GM03348 (cell line): ENCODE measurements at places on chromosomes 1 and 21.

GRCh38 chr1:236692742-236693141 lies 6.4 kb downstream of the ACTN2 start:
- DNase-seq, result no peak

GRCh38 chr21:45857761-45858160 lies 123.8 kb upstream of the COL6A1 start:
- DNase-seq, result no peak

GRCh38 chr1:25893116-25893515 lies 13.1 kb downstream of the STMN1 start:
- DNase-seq, result no peak

GRCh38 chr1:209743145-209743482 lies 12.7 kb upstream of the TRAF3IP3 start:
- DNase-seq, result peak; percentile 27

GRCh38 chr1:52364235-52364839 lies 1.7 kb downstream of the CC2D1B start:
- DNase-seq, result no peak

DNA sequence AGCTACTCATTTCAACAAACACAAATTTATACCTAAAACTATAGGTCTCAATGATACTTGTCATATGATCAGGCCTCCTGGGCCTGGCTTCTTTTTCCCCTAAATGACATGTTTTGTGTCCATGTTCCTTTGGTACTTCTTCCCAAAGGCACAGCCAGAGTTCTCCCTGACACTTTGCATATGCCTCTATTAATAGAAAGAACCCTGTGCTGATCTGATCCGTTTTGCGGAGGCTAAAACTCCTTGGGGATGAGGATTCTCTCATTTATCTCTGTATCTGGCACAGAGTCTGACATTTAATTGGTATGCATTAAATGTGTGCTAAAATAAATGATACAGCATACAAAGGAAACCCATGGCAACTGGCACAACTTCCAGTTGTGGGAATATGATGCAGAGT lies 11.5 kb downstream of the ATPAF1 start:
- no peak for DNase-seq

DNA sequence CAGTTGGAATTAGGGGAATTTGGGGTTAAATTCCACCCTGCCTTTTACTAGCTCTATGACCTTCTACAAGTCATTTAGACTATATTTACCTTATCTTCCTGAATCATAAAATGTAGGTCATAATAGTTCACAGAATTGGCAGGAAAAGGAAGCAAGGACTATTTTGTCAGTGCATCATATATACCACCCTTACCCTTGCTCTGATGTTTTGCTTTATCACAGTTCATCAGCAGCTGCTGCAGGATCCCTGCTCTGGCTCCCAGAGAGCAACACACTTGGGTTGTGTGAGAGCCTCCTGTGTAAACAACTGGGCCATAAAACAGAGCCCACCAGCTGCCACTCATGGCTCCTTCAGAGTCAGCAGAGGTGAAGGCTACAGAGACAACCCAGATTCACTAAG lies 631.6 kb upstream of the CAMK1G start:
- DNase-seq, result no peak

GRCh38 chr1:237732657-237733056 lies 158.1 kb downstream of the ZP4 start:
- DNase-seq, result no peak

- no peak for DNase-seq
Observed at GRCh38 chr1:167710836-167711235, 10.9 kb upstream of the MPZL1 start.

- no peak for DNase-seq
Observed at GRCh38 chr1:89927049-89927448, 67.9 kb upstream of the ZNF326 start.

DNA sequence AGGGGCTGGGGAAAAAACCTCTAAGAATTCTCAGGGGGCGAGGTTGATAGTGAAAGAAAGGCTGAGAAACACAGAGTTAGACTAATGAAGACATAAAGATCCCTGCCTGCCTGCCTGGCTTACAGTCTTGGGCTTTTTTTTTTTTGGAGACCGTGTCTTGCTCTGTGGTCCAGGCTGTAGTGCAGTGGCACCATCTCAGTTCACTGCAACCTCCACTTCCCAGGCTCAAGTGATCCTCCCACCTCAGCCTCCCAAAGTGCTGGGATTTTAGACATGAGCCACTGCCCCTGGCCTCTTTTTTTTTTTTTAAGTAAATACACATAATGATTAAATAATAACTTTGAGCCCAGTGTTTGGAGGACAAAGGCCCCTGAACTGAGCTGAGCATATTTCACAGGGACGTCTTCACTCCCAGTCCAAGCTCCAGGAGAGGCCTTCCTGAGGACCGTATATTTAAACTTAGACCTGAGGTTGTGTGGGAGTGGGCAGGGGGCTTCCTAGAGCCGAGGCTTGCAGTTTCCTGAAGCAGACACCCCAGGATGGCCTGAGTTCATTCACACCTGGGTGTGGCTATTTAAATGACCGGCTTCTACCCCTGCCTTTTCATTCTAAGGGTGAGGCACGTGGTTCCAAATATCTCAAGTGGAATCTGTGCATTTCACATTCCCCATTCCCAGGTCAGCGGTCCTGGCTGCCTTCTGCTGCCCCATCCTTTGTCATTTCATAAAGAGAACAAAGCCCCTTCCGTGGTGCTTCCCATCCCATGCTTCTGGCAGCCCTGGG lies 16.0 kb upstream of the EFHD2 start:
- no peak for DNase-seq

- DNase-seq, result no peak
Observed at GRCh38 chr1:17950728-17951127, 156.9 kb upstream of the IGSF21 start.

GRCh38 chr1:184352776-184353175 lies 34.1 kb upstream of the C1orf21 start:
- peak; percentile 11 for DNase-seq

DNA sequence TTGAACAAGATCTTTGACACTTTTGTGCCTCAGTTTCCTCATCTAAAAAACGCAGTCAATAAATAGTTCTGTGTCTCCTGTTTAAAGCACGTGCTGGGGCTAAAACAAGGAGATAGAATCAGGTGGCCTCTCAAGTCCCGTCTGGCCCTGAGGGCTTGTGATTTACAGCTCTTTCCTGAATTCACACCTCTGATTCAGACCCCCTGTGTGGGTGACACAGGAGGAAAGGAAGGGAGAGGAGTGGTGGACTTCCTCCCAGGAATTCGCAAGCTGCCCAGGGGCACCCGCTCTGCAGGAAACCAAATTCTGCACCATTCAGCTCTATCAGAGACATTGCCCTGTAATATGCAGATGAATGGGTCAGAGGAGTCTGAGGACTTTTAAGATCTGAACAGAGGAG lies 5.2 kb upstream of the PRR9 start:
- no peak for DNase-seq

GRCh38 chr1:192807211-192808162 lies 1.4 kb upstream of the RGS2 start:
- peak; percentile 16 for DNase-seq

DNA sequence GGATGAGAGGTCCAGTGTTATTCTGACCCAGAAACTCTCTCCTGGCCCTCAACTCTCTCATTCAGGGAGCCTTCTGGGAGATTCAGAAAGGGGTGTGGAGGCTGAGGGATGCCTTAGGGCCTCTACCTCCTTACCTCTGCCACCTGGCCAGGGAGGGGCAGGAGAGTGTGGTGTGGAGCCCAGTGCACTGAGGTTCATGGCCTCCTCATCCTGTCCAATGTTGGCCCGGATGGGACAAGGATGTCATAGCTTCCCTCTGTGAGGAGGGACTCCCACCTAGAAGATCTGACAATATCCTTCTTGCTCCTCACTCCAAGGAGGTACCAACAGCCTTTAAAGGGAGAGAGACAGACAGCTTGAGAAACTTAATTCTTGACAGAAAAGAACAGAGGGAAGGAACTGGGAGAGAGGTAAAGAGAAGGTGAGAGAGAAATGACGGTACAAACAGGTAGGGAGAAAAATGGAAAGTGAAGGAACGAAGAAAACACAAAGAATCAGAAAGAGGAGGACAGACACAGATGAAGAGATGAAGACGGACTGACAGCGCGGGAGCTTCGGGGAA lies 779 bp downstream of the BEND5 start:
- no peak for DNase-seq

- DNase-seq, result no peak
Observed at GRCh38 chr1:231068762-231069161, 28.7 kb upstream of the FAM89A start.
